NCI-H2107 (cell line): ENCODE measurements at places on chromosomes 2 and 18.

GRCh38 chr2:236636261-236636660 is 66.6 kb downstream of the ACKR3 start:
- no peak for DNase-seq

DNA sequence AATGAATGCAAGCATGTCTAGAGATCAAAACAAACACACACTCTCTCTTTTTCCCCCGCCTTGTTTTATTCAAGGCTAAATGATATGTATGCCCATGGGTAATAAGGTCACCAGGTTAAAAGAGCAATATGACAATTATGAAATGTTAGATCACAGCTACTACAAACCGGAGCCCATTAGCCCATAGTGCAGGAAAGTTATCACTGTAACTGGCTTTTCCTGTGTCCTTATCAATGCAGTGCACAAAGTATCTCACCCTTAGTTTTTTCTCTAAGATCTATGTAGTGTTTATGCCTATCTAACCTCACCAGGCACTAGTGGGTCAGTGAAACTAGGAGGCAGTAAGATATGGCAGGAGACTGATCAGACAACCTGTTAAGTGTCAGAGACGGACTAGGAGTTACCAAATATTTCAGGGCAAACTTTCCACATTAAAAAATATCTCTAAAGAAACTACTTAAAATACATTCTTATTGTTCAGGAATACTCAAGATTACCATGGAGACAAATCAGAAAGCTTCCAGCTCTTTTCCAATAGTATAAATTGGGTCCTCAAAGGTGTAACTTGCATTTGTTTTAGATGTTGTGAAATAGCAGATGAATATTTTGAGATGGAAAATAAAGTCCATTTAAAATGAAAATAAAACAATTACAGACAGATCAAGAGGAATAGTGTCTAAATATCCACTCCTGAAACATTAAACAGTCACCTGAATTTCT is 282.2 kb downstream of the EXOC6B start:
- no peak for DNase-seq

GRCh38 chr2:109722026-109722425 is 72.1 kb upstream of the RGPD5 start:
- DNase-seq, result no peak

- no peak for DNase-seq
Observed at GRCh38 chr2:1639086-1639858, 105.0 kb downstream of the PXDN start.

- no peak for DNase-seq
Observed at GRCh38 chr2:218883491-218884490, 3.1 kb downstream of the WNT10A start.

GRCh38 chr2:231117922-231118613 is 6.8 kb downstream of the HTR2B start:
- DNase-seq, result no peak

- no peak for DNase-seq
Observed at GRCh38 chr2:113180131-113180946, 6.6 kb downstream of the PSD4 start.

GRCh38 chr2:126803434-126803775 is 95.3 kb upstream of the TEX51 start:
- no peak for DNase-seq

GRCh38 chr18:2963048-2963447 is 49.9 kb downstream of the LPIN2 start:
- DNase-seq, result no peak

GRCh38 chr2:104794441-104794840 is 59.5 kb upstream of the POU3F3 start:
- no peak for DNase-seq

DNA sequence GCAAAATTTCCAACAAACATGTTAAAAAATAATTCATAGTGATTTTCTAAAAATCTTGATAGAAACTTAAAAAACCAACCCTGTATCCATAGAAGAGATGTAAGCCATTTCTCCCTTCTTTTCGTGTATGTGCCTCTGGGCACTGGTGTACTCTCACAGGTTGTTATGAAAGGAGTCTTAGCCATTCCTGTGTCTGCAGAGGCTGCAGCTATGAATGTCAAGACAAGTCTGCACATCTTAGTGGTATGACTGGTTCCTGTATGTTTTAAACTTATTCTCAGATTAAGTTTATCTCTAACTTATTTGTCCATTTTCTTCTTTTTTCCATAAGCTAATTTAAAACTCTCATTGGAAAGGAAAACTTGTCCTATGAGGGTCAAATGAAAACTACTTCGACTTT is 84.0 kb downstream of the DPP4 start:
- no peak for DNase-seq

- DNase-seq, result no peak
Observed at GRCh38 chr18:47149457-47150028, 757 bp downstream of the HDHD2 start.

GRCh38 chr2:233059547-233059796 is 670 bp upstream of the INPP5D start:
- no peak for DNase-seq

DNA sequence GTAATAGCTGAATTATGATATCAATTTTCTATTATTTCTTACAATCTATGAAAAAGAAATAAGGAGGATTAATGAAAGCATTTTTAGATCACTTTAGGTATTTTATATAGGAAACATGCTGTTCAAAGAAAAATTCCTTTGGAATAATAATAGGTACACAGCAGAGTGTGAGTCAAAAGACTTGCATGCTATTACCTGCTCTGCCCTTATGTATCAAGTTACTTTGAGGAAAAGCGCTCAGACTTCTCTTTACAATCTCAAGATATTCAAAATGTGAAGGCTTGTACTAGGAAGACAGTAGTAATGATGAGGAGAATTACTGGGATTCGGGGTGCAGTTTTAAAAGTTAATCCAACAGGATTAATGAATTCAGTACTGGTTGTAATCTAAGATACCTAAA is 29.1 kb upstream of the RNU4ATAC start:
- DNase-seq, result no peak

GRCh38 chr18:2881088-2881839 is 34.5 kb downstream of the EMILIN2 start:
- DNase-seq, result peak; percentile 26

GRCh38 chr18:10015941-10016819 is 102.4 kb downstream of the VAPA start:
- no peak for DNase-seq

GRCh38 chr2:207274530-207275189 is 108.9 kb upstream of the KLF7 start:
- no peak for DNase-seq

DNA sequence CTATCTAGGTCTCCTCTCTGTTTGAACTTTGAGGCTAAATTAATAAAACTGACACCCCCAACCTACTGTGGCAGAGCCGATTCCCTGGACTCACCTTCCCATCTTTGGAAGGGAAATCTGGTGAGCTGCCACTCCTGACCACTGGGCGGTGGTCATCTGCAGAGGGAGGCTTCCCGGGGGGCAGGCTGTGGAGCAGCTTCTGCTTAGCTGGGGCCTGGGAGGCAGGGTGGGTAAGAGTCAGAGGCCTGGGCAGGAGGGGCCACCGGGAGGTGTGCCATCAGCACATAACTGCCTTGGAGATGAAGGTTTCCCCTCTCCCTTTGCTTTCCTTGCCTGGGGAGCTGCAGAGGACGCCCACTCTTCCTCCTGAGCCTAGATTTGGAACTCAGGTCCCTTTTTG is 2.3 kb upstream of the NPPC start:
- no peak for DNase-seq

- no peak for DNase-seq
Observed at GRCh38 chr18:53018791-53019190, 678.8 kb downstream of the DCC start.

GRCh38 chr18:48085781-48086487 is 155.5 kb upstream of the SMAD2 start:
- no peak for DNase-seq

GRCh38 chr2:235377176-235377575 is 116.7 kb upstream of the AGAP1 start:
- no peak for DNase-seq

DNA sequence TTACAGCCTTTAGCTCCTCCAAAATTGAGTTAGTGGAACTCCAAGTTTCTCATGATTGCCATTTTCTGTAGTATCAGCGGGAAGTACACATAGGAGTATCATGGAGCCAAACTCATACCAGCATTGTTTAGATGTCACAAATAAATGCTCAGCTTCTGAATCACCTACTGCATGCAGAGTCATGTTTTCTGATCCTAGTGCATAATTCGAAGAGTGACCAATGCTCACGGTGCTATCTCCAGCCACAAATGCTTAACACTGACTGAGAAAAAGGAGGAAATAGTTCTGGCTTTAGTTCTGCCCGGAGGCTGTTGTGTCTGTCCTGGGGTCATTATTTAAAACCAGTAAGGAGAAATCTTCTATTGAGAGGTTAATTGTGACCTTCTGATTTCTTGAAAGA is 45.4 kb upstream of the LRATD1 start:
- DNase-seq, result no peak

DNA sequence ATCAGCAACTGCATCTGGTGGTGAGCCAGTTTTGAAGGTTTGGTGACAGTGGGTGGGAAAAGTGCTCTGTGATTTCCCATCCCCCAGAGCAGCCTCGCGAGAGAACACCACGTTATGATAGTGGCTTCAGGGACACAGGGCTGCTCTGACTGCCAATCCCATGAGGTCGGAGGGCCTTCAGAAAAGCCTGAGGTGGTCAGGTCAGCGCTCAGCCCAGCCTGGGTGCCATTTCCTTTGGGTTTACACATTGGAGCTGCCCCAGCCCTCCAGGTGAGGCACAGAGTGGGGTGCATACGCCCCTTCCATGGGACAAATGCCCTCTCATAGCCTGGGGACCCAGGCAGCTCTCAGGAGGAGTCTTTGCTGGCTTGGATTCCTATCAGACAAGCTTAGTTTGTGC is 126.8 kb downstream of the KCTD1 start:
- no peak for DNase-seq

- DNase-seq, result no peak
Observed at GRCh38 chr2:12978066-12978835, 261.5 kb downstream of the TRIB2 start.

DNA sequence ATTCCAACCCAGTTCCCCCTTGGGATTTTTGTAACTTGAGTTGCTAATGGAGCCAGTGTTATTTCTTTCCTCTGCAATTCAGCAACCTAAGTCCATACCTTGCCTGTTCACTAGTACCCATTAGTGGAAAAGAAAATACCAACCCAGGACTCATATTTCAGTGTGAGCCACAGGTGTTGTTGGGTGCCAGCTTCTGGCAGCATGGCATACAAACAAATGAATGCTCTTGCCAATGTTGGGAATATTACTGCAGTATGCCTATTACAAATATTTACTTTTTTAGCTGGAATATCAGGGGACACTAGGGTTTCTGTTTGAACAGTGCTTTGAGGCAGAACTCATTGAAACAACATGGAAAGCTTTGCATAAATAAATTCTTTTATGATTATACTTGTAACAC is 130.2 kb downstream of the NCKAP5 start:
- no peak for DNase-seq
